ENCODE measurements at places on chromosomes 6 and 20.

GRCh38 chr20:1301031-1301529 lies 27.9 kb downstream of the SDCBP2 start:
- DNase-seq = no peak

DNA sequence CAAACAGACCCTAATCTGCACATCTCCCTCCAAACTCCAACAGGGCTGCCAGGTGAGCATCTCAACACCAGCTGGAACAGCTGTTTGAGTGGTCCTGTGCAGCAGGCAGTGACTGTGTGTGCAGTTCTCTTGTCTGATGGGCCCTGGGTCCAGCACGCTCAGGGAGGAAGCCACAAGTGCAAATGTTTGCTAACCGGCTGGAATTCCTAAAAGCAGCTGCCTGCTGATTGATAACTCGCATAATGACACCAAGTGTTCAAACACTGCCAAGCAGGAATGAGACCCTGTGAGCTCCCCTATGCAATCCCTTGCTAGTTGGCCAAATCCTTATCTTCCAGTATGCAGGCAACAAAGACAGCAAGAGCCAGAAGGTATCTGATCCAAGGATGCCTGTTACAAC lies 650.6 kb downstream of the CBLN4 start:
- DNase-seq = no peak

GRCh38 chr6:116364321-116364720 lies 6.4 kb upstream of the DSE start:
- no peak for DNase-seq

- no peak for DNase-seq
These were observed 12.8 kb upstream of the SERPINB1 start for GRCh38 chr6:2854396-2854982.

- DNase-seq = no peak
These were observed 1.5 kb downstream of the ROMO1 start for GRCh38 chr20:35700625-35701148.

DNA sequence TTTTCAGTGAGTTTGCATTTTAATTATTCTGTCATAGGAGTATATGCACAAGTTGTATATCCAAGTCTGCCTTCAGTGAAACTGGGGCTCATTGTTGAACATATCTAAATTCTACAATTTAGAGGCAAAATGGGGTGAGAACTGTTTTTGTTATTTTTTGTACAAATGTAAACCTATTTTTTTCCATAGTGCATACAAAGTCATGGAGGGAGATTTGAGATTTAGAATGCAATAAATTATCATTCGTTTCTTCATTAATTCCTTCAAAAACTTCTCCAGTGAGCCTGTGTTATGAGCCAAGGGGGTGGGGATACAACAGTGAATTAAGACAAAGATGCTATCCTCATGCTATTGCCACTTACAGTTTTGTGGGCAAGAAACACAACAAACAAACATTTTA lies 29.8 kb upstream of the RHAG start:
- DNase-seq = no peak

- DNase-seq = no peak
These were observed 72.2 kb downstream of the PLCB4 start for GRCh38 chr20:9141070-9141469.

DNA sequence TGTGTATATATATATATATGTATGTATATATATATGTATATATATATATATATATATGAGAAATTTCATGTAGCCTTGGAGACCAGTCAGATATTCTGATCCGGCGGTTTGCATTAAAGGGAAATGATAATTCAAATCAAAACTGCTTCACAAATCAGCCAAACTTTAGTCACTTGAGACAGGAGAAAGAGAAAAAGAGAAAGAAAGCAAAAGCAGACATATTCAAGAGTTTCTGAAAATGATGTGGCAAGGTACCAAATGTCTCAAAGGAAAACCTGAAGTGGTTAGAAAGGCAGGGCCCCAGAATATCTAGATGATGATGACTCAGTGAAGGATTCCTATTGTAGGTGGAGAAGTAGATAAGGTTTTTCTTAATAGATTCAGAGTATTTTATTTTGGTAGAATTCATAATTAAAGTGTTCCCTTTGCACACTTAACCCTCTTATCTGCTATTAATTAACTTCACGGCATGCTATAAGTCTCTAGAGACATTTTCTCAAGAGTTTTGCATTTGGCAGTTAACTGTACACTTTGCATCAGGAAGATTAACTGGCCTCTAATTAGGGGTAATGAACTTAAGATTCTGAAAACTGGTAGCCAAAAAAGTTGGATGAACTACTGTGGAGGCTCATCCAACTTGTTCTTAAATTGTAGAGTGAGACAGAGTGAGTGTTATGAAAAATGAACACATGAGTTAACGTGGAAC lies 50.1 kb upstream of the ASF1A start:
- DNase-seq = no peak

DNA sequence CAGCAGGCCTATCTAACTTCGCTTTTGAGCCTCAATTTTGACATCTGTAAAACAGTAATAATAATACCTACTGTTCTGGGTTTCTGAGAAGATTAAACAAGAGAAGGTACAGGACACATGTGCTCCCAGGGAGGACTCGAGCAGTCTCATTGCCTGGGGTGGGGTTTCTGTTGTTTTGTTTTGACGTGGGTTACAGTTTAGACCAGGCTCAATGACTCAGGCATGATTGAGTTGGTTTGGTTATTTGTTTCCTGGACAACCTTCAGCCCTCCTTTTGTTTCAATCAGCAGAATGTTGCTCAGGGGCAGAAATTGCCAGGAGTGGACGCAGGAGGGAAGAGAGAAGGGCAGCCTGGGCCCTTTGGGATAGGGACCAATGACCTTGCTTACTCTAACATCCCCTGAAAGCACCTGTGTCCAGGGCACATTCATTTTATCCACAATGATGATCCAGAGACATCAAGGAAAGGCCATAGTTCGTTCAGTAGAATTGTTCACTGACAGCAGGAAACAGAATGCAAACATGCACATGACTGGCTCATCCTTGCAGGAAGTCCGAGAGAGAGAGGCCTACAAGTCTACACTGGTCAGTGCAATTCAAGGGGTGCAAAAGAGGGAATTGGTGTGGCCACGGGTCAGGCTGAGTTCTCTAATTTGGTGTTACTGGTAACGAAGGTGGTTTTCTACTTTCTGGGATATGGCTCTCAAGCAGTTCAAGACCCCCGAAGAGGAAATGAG lies 74.5 kb upstream of the MRPS10 start:
- DNase-seq = no peak

DNA sequence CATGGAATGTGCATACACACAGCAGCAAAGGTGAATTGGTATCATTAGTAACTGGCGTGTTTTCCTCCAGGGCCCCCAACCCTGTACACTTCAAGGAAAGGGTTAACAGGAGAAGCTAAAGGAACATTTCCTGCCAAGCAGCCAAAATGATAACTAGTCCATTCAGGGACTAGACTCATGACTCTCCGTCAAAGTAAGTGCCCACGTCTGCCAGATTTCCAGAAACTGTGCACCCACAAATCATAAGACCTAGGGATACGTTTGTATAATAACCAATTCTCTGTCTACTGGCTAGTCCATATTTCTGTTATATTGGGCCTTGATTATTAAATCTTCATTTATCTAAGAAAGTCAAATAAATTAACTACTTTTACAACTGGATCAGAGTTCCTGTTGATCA lies 76.0 kb upstream of the NHSL1 start:
- no peak for DNase-seq

GRCh38 chr6:10146715-10147451 lies 268.0 kb downstream of the TFAP2A start:
- DNase-seq = no peak

DNA sequence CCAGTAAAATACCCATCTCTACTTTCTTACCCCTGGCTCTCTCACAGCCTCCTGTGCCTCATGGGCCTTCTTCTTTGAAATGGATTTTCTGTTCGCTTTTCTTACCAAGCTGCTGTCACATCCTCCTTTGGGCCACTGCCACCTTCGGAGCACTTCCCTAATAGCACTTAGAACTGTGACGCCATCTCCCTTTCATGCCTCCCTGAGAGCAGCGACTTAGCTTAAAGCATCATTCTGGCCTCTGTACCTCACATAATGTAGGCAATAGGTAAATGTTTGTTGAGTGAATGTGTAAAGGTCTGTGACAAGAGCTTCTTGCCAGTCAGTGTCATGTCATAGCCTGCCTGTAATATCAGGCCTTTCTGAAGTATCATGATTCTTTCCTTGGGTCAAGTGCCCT lies 78.8 kb downstream of the ADGRG6 start:
- no peak for DNase-seq

- DNase-seq = no peak
These were observed 165.1 kb downstream of the ZNF217 start for GRCh38 chr20:53428588-53428987.

- no peak for DNase-seq
These were observed 84.7 kb upstream of the ADGRF1 start for GRCh38 chr6:47126647-47127391.

- no peak for DNase-seq
These were observed 59.2 kb upstream of the FNDC1 start for GRCh38 chr6:159110013-159110412.

DNA sequence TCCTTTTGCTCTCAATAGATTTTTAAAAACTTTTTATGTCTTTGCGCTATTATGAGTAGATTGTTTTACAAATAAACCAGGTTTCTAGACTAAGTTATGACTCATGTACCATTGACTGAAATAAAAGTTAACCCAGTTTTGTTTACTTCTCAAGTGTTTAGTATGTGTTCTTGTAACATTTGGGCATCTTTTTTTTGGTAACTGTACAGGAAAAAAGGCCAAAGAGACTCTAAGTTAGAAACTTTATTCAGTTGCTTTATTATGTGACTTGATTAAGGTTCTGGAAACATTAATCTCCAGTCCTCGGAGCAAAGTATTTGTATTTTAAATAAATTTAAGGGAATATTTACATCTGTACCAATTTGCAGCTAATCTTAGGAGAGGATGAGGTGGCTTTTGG lies 2.9 kb downstream of the NKAIN2 start:
- no peak for DNase-seq

DNA sequence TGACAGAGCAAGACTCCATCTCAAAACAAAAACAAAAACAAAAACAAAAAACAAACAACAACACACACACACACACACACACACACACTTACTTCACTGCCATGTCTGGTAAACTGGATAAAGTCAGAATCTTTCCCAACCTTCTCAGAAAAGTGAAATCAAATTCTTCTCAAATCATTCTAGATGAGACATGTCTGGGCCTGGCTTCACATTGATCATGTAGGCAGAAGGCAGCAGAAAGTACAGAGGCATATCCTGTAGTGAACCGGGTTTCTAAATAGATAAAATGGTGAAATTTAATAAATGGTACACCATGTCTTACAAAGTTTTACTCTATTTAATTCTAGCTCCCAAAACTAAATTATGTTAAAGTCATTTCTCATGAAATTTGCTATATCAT lies 14.9 kb upstream of the MRS2 start:
- peak; percentile 14 for DNase-seq

GRCh38 chr20:20393207-20394120 lies 25.6 kb downstream of the INSM1 start:
- no peak for DNase-seq

DNA sequence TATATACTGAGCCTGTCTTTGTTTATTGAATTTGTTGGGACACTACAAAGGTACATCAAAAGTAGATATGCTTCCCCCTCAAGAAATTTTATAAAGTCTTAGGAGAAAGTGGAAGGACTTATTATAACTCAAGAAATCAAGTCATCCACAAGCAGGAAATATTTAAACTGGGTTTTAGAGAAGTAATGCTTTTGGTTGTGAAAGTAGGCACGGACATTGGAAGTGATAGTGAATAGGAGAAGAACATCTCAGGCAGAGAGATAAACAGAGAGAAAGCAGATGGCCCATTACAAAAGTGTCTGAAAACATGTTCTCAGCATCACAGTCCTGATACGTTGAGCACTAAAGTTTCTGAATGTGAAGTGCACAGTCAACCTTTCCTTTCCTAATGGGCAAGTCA lies 415.6 kb upstream of the RNF217 start:
- DNase-seq = no peak

DNA sequence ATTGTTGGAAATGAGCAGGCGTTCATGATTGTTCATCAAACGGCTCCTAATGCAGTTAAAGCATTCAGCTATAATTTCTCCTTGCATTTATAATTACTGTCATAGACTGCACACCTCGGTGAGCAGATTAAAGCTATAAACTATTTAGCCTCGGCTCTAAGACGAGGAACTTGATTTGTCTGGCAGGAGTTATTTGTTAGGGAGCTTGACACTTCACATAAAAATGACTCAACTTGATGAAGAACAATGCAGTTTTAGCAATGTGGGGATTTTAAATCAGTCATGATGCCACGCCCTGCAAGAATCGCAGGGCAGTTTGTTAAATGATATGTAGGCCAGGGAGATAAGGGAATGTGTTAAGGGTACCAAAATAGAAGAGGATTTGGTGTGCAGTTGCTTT lies 290.2 kb downstream of the TSHZ2 start:
- DNase-seq = no peak

DNA sequence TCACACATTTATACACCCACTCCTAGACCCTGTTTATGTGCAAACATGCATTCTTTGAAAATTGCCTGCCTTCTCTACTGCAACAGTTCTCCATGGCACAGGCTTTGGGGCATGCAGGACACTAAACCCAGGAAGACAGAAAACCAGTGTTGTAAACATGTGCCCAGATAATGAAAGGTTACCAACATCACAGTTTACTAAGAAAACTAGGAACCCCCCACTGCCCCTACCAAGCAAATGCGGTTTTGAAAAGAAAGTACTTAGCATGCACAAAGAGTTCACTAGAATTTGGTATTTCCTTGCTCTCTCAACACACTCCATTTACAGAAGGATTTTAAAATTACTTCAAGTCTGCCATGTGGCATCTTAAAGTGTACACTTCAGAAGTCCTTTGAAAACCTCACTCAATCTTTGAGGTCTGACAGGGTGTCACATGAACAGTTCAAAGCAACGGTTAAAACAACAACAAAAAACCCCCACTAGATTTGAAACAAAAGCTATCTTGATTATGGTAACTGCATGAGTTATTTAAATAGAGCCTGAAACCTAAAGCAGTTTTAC lies 245.0 kb downstream of the GMPR start:
- no peak for DNase-seq

DNA sequence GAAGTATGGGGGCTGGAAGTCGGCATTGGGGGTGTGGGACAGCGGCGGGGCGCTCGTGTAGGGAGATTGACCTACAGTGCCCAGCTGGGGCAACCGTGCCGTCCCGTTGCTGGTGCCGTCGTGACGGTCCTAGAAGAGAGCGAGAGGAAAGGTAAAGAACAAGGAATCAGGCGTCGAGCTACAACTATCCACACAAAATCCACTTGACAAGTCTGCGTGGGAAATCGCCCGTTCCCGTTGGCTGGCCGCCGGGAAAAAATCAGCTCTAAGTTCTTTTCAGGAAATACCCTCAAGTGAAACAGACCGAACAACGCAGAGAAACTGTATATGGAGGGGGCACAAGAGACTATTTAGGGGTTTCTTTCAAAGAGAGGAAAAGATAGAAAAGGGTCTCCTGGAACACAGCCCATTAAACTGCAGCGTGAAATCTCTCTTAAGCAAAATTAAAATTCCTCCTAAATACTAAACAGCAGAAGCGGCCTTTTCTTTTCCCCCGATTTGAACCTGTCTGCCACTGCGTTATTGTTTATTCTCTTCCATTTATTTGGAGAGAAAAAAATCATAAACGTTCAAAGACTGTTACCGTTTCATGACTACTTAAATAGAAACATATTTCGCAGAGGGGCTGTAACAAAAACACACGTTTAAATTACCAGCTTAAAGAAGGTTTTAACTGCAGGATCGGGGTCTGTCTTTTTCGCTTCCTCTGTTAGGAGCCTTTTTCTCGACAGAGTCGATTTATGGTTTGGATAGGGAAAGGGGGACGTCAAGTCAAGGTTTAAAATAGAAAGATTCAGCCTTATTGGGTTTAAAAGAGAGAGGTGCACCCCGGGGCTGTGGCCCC lies 4.4 kb downstream of the TFAP2A start:
- DNase-seq = no peak

All from urinary bladder (tissue), 4 donors.